ENCODE measurements at places on chromosomes 16 and 17. TPM values are rescaled to one million over a fixed set of nuclear protein-coding genes. Genes with fewer than 3 reads are reported as not detected.

CES5A gene
- not detected for total RNA-seq

HLF gene
- total RNA-seq, result 0.34 TPM

MARCHF10 gene
- 0.47 TPM for total RNA-seq

ACSM2A gene
- not detected for total RNA-seq

DRC3 gene
- 2.7 TPM for total RNA-seq

MYH1 gene
- total RNA-seq, result not detected

KDM6B gene
- 22.0 TPM for total RNA-seq

TBC1D3K gene
- not detected for total RNA-seq

CES4A gene
- 1.2 TPM for total RNA-seq

EVPLL gene
- total RNA-seq, result not detected

ZNF785 gene
- not detected for total RNA-seq

METTL2A gene
- 32.9 TPM for total RNA-seq

C17orf78 gene
- not detected for total RNA-seq

MMP15 gene
- 18.3 TPM for total RNA-seq

ATP2A1 gene
- 2.6 TPM for total RNA-seq

SLC6A2 gene
- not detected for total RNA-seq

KRTAP4-5 gene
- not detected for total RNA-seq

ZPBP2 gene
- not detected for total RNA-seq

EPX gene
- not detected for total RNA-seq

LRRC75A gene
- total RNA-seq, result 0.89 TPM

CTRL gene
- 1.5 TPM for total RNA-seq

TSPAN10 gene
- 4.4 TPM for total RNA-seq

PLEKHM1 gene
- 30.6 TPM for total RNA-seq

RGS11 gene
- 4.7 TPM for total RNA-seq

KRT9 gene
- total RNA-seq, result not detected
